ENCODE measurements at places on chromosomes 16 and 17.
A peak's percentile ranks its signal among the peaks of the same experiment; 100 is the strongest.

GRCh38 chr17:79393358-79394052 lies 217.3 kb downstream of the RBFOX3 start:
- DNase-seq, result peak; percentile 76

- no peak for DNase-seq
Observed at GRCh38 chr16:77786186-77786847, 2.0 kb upstream of the VAT1L start.

DNA sequence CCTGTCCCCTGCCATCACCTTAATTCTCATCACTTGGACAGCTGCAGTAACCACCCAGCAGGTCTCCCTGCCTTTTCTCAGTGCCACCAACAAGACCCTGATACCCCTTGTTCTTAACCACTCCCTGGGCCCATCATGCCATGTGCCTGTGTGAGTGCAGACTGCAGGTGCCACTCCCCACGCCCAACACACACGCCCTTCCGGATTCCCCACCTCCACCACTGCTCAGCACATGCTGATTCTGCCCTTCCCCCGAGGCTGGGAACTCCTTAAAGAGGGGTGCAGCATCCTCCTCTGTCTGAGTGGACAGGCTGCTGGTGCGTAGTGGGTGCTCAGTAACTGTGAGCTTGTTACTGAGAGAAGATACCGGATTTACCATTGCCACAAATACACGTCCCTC lies 52.4 kb downstream of the PLD6 start:
- no peak for DNase-seq

GRCh38 chr17:39757931-39758873 lies 20.5 kb downstream of the GRB7 start:
- DNase-seq, result no peak

GRCh38 chr17:77467521-77467920 lies 326.8 kb downstream of the SEC14L1 start:
- DNase-seq, result no peak

DNA sequence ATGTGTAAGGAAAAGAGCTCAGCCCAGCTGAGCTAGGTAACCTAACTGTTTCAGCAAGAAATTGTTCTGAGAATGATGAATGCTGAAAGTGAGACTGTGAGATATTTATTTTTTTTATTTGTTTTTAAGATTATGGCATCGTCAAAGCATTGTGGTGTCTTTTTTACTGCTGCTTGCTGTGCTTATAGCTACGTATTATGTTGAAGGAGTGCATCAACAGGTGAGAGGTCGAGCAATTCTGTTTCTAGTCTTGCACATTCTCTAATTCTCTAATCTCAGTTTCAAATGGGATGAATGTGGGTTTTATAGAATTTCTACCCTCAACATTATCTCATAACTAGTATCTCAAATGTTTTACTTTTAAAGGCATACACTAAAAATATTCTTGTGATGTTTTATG lies 29.9 kb downstream of the VMP1 start:
- no peak for DNase-seq

GRCh38 chr17:20191056-20191455 lies 181.9 kb downstream of the SPECC1 start:
- peak; percentile 93 for DNase-seq

DNA sequence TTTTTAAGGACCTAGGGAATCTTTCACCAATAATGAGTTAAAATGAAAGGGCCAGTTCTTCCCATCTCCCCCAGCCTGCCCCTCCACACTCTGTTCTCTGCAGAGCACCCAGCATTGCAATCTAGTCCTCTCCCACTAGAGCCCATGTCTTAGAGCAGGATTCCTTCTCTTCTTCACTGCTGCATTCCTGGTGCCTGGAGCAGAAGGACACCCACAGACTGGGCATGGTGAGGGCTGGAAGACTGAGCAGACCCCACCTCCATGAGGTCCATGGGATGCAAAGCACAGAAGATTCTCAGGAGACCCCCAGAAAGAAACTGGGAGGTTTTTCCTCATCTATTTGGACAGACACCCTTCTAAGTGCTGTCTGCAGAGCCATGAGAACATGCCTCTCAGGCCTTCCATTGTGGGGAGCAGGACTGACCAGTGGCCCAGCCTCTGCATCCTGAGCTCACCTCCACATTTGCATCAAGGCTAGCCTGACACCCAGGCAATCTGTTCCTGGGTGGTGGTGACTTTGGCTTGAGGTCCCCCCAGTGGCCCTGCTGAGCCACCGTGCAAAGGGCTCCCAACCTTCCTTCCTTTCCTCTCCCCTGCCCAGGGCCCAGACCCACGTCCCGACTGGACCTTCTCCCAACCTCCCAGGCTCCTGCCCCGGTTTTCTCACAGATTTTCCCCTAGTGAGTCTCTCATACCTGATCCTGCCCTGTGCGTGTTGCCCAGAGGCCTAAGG lies 74.2 kb upstream of the ZNF469 start:
- no peak for DNase-seq

- peak; percentile 31 for DNase-seq
Observed at GRCh38 chr16:3646348-3646920, 8.1 kb upstream of the DNASE1 start.

DNA sequence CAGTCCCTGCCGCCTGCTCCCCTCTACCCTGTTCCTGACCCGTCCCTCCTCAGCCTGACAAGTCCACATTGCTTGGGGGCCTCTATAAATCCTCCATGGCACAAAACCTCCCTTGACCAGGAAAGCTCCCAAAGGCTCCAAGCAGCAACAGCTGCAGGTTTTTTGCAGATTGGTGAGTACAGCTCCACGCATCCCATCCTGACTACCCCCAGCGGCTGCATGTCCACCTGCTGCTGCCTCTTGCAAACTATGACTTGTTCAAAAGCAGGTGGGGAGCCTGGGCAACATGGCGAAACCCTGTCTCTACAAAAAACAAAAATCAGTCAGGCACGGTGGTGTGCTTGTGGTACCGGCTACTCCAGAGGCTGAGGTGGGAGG lies 122.8 kb downstream of the ANKRD11 start:
- no peak for DNase-seq

DNA sequence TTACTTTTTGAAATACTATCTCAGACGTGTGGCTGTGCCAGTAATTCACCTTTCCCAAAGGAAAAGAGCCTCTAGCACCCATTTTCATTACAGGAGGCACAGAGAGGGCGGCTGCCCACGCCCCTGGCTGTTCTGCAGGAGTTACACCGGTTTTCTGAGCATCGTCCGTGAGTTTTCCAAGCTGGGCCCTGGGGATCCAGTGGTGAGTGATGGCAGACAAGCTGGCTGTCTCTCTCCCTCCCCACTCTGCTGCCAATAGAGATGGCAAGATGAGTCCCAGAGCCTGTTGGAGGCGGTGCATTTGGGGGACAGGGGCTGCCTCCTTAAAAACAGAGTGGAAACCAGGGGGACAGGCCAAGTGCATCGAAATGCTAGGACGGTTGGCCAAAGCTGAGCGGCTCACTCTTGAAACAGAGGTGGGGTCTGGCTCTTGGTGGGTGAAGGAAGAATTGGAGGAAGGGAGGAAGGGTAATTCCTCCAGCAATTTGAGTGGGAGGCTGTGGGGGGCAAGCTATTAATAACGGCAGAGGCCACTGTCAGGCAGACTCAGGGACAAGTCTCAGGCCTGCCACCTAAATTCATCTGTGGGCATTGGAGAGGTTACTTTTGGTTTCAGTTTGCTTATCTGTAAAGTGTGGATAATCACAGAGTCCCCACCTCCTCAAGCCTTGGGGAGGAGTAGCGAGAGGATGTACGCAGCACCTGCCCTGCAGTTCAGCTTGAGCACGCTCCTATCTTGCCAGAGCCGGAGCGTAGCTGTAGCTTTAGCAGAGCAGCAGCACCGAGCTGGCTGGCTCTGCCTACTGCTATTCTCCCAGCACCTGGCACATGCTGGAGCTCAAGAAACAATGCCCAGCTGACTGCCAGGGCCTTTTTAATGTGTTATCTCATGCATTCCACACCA lies 7.5 kb upstream of the NOS2 start:
- DNase-seq, result no peak

GRCh38 chr16:79845734-79846135 lies 245.2 kb upstream of the MAF start:
- DNase-seq, result no peak

GRCh38 chr17:80352991-80353665 lies 61.8 kb upstream of the ENDOV start:
- no peak for DNase-seq

- no peak for DNase-seq
Observed at GRCh38 chr17:40326014-40326831, 17.2 kb downstream of the RARA start.

- no peak for DNase-seq
Observed at GRCh38 chr16:9909072-9909825, 273.0 kb downstream of the GRIN2A start.

GRCh38 chr17:63834431-63835166 lies 7.1 kb upstream of the FTSJ3 start:
- peak; percentile 83 for DNase-seq

DNA sequence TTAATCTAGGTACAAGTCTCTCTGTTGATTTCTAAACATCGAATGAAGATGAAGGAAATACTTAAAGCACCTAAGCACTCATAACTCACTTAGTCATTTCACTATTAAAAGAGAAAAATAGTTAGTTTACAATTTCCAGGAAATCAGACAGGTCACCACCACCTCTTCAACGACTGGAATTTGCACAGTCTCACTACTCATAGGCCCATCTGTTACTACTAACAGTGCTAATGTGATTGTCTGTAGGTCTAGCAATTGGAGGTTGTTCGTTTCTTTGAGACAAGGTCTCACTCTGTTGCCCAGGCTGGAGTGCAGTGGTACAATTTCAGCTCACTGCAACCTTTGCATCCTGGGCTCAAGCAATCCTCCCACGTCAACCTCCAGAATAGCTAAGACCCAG lies 444.6 kb downstream of the MAF start:
- no peak for DNase-seq

DNA sequence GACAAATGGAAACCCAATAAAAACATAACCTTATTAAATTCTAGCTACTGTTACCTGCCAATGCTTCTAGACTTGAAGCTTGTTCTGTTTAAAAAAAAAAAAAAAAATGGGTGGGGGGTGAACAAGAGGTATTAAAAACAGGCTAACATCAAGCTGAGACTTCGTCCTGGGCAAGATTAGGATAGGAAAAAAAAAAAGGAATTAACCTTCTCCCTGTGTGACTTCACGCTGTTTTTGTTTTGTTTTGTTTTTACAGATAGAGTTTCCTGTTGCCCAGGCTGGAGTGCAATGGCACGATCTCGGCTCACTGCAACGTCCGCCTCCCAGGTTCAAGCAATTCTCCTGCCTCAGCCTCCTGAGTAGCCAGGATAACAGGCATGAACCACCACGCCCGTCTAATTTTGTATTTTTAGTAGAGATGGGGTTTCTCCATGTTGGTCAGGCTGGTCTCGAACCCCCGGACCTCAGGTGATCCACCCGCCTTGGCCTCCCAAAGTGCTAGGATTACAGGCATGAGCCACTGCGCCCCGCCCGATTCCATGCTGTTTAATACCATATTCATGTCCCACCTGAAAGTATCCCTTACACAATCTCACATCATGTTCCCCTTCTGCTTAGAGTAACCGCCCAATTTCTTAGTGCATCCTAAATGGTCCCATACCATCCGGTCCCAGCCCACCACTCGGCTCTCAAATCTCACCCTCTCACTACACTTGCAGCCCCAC lies 2.2 kb downstream of the USP31 start:
- DNase-seq, result no peak

GRCh38 chr17:28057731-28058246 lies 15.3 kb downstream of the NLK start:
- peak; percentile 64 for DNase-seq

DNA sequence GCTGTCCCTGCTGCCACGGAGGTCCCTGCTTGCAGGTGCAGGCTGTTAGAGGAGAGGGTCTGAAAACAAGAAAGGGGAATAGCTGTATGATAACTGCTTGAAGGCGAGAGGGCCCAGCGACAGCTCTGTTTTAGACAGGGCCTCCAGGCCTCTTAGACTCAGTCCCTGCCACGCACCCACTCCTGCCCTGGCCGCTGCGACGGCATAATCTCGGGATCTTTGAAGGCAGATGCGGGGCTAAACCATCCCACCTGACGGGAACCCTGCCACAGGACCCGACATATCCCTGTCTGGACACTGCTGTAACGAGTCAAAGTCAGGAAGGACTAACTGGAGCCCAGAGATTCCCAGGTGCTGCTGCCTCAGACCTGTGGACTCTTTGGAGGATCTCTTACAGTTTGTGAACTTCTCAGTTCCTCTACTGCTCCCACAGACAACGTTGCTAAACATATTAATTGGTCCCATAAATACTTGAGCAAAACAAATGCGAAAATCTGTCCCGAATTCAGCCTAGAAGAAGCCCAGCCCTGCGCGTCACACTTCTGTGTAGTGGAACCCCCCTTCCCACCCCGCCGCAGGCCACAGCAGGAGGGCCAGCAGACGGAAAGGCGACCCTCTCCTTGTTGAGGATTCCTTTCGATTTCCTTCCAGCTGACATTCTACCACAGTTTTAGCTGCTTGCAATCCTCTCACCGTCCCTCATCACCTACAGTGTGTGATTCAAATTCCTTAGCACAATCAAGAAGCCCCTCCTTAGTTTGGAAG lies 998 bp upstream of the TMEM11 start:
- DNase-seq, result peak; percentile 39

- DNase-seq, result no peak
Observed at GRCh38 chr16:49427771-49428170, 54.2 kb downstream of the C16orf78 start.

DNA sequence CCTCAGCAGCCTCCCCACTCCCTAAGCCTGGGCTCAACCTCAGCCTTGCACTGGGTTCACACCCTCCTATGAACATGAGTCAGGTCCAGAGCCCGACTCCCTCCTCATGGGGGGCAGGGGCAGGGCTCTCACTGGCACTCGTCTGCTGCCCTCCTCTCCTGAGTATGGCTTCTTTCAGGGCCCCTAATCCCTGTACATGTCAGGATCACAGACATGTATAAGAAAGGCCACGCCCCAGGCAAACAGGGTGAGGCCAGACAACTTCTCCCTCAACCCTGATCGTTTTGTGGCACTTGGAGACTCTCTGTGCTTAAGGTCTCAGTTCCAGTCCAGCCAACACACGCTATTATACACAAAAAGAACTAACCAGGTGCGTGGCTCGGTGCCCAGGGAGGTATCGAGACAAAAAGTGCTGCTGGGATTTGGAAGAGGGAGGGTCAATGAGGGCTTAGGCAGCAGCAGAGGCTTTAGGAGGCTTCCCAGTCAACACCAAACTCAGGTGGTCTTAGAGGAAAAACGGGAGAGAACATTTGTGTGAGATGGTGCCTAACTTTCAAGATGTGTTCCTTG lies 45.2 kb downstream of the CMTM3 start:
- no peak for DNase-seq

Measured in choroid plexus epithelial cell (primary cell).